Upper lobe of left lung (tissue), 6 donors: ENCODE measurements at places on chromosomes 4 and X. TPM values are rescaled to one million over a fixed set of nuclear protein-coding genes. Genes with fewer than 3 reads are reported as not detected.

- no peak overlapping the region for H3K4me3 ChIP-seq
- DNase-seq = no peak
- H3K27me3 ChIP-seq = no peaks in the 10 kb centered on the region
- H3K27ac ChIP-seq = no peak overlapping the region
Measured at GRCh38 chrX:63128509-63128908, 222.6 kb downstream of the SPIN4 start.

DNA sequence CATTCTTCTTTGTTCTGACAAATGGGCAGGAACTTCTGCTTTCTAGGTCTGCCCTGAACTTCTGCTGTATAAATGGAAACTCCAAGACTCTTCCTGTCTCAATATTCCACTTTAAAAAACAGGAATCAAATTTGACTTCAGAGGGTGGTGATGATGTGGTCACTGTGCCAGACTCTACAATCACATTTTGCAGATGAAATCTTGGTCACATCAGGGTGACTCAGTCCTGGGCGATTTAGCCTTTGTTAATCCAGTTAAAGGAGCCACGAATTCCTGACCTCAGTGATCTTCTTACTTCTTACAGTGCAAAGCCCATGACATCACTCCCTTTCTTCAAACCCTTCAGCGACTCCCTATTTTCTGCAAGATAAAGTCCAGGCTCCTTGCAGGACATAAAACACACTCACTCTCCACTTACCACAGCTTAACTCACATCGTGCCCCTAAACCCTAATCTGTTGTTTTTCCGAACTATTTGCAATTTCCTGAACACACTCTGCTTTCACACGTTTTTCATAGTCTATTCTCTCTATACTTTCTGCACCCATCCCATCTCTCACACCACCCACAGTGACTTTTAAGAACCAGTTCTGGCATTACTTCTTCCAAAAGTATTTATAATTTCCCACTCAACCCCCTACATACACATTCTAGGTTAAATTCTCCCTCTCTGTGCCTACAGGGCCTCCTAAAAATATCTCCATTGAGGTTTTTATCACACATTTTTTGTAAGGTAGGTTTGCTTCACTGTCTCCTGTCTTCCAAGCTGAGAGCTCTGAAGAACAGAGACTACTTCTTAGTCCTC is 11.1 kb downstream of the GASK1B start:
- no peaks in the 10 kb centered on the region for H3K36me3 ChIP-seq
- no peak overlapping the region for H3K4me3 ChIP-seq
- H3K4me1 ChIP-seq = no peaks in the 10 kb centered on the region
- H3K27me3 ChIP-seq = no peaks in the 10 kb centered on the region

Gene GAGE12J
- not detected for total RNA-seq

DNA sequence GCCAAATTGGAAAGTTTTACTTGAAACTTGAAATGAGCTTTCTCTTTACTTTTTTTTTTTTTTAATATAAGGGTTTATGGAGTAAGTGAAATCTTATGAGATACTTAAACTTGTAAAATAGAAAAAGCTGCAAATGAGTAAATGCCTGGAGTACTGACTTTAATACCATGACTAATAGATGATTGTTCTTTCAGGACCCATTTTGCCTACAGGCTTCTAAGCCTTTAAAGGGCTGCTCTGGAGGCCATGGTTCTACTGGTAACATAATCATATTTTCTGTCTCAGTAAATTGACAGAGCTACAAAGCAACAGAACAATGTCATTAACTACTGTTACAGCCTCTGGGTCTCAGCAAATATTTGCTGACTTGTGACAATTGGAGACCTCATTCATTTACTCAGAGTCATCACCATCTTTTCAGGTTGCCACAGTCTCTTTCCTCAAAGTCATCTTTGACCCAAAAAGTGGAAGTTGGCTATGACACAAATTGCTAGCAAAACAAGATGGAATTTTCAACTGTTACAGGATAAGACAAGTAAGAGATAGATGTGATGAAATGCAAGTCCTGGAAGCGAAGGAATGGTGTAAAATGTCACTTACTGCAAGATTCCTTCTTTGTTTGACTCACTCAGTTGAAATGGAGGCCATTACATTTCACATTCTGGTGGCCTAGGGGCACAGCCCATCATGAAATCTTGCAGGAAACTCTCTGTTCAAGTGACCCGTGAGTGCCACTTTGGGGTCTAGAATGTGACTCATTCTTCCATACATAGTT is 132.7 kb downstream of the BTC start:
- H3K4me3 ChIP-seq = no peak overlapping the region
- DNase-seq = no peak
- no peak overlapping the region for H3K27ac ChIP-seq
- no peaks in the 10 kb centered on the region for H3K36me3 ChIP-seq
- peaks cover 3% of the 10 kb centered on the region for H3K4me1 ChIP-seq
- no peaks in the 10 kb centered on the region for H3K27me3 ChIP-seq

Gene RRH
- not detected for total RNA-seq

DNA sequence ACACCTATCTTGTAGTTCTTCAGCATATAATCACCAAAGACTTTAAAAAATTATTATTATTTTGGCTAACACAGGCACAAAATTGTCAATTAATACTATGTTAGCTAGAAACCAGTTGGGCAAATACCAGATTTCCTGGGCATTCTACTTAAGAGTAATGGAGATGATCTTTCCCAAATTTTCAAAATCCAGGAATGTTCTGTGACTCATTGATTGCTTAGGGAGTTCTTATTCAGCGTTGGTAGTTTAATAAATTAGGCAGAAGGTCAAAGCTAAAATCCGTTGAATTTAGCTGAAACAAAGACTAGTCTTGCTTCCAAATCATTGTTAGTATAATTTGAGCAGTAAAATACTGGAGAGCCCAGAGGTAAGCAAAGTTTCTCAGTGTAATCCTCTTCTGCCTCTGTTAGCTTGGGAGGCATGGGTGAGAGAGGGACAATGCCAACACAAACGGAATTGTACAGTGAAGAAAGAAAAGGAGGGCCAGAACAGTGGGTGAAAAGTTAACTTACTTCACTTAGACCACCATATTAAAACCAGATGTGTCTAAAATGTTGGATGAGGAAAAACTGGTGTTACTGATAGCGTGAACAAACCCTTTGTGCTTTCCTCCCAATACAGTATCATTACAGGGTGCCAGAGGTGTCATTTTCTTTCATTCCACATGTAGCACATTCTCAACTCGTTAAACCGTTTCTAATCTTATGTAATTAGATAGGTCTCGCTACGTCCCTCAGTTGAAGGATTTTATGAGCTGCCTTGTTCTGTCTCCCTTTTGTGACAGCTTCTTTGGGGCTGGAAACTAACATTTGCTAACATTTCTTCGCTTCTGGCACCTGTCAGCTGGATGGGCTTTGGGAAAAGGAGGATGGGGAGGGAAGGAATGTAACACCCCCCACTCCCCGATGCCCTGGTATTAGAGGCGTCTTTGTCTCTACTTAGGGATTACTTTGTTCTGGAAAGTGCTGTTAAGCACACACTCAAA is 87.4 kb upstream of the CITED1 start:
- H3K36me3 ChIP-seq = no peaks in the 10 kb centered on the region
- DNase-seq = no peak
- H3K27me3 ChIP-seq = no peaks in the 10 kb centered on the region
- H3K4me3 ChIP-seq = no peak overlapping the region
- no peaks in the 10 kb centered on the region for H3K4me1 ChIP-seq
- no peak overlapping the region for H3K27ac ChIP-seq

Gene GUCY1B1
- total RNA-seq = 24.1 TPM

- no peak overlapping the region for H3K27ac ChIP-seq
- no peaks in the 10 kb centered on the region for H3K27me3 ChIP-seq
- H3K4me3 ChIP-seq = no peak overlapping the region
- H3K4me1 ChIP-seq = peaks cover 5% of the 10 kb centered on the region
Measured at GRCh38 chr4:6767748-6768538, 14.6 kb upstream of the KIAA0232 start.

DNA sequence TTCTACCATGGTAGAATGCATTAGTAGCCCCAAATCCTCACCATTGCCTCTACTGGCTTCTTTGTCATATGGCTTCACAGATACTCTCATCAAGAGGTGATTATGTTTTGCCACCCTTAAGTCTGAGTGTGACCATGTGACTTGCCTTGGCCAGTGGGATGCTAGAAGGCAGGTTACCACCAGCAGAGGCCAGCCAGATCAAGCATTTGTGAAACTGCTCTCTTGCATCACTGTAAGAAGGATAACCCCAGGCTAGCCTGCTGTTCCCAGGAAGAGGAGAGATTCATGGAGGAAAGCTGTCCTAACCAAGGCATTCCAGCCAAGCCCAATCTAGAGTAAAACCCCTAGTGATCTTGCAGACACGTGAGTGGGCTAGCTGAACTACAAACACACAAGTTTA is 46.8 kb downstream of the USP46 start:
- no peaks in the 10 kb centered on the region for H3K4me1 ChIP-seq
- H3K27ac ChIP-seq = no peak overlapping the region
- no peak for DNase-seq
- no peak overlapping the region for H3K4me3 ChIP-seq
- peaks cover 3% of the 10 kb centered on the region for H3K36me3 ChIP-seq

DNA sequence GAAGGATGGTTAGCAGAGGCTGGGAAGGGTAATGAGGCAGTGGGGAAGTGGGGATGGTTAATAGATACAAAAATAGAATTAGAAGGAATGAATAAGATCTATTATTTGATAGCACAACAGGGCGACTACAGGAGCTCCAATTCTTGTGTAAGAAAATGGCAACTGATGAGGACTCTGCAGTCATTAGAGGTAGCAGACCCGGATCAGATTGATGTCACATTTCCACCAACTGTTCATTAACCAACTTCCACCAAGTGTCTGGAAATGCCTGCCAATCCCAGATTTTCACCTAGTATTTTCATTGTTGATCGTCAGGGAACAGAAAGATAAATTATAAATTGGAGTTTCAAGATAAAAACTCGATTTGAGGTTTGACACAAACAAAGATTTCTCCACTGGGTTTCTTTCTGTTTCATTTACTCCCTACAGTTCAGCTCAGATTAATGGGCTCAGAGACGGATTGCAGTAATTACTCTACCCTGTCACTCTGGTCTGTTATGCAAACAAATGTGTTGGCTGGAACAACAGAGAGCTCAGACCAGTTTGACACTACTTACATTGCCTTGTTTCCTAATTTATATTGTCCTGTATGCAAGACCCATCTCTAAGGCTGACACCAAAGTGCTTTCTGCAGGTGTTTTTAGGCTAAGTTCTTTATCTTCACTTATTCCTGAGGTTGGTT is 909.2 kb upstream of the PRKX start:
- DNase-seq = no peak
- H3K27ac ChIP-seq = no peak overlapping the region
- H3K4me1 ChIP-seq = no peaks in the 10 kb centered on the region
- no peak overlapping the region for H3K4me3 ChIP-seq
- no peaks in the 10 kb centered on the region for H3K27me3 ChIP-seq
- no peaks in the 10 kb centered on the region for H3K36me3 ChIP-seq

Gene SLC10A4
- 2.1 TPM for total RNA-seq

Gene KCNE5
- 3.4 TPM for total RNA-seq

DNA sequence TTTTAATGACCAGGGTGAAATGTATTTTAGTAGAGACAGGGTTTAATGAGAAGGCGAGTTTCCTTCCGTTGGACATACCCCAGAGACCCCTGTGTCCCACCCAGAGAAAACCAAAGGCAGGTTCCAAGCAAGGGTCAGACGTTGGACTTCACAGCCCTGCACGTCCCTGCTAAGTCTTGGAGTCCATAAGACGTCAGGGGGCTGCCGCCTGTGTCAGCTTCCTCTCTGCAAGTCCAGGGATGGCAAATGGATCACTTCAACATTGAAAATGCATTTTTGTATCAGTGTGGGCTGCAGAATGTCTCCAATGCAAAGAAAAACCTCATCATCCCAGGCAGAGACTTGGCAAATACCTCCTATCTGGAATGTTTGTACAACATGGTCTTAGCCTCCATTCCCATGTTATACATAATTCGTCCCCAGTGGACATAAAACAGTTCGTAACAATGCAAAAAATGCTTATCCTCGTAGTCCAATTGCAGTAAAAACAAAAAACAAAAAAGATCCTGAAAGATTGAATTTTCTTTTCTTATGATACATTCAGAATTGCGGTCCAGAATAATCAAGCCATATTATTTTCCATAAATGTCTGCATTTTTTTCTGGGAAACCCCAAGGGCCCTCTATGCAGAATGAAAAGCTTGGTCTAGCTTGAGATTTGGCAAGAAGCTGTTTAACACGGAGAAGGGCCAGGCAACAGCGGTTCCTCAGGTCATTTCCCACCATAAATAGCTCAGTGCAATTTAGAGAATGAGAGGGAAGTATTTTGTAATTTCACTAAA is 190.9 kb downstream of the SHOX start:
- H3K27me3 ChIP-seq = no peaks in the 10 kb centered on the region
- no peak for DNase-seq
- H3K4me1 ChIP-seq = no peaks in the 10 kb centered on the region
- H3K27ac ChIP-seq = no peak overlapping the region
- no peaks in the 10 kb centered on the region for H3K36me3 ChIP-seq
